Fibroblast of upper back skin (primary cell): ENCODE measurements at places on chromosomes 12 and 14.

GRCh38 chr12:92183575-92183974, 37.9 kb upstream of the BTG1 start:
- DNase-seq = no peak

DNA sequence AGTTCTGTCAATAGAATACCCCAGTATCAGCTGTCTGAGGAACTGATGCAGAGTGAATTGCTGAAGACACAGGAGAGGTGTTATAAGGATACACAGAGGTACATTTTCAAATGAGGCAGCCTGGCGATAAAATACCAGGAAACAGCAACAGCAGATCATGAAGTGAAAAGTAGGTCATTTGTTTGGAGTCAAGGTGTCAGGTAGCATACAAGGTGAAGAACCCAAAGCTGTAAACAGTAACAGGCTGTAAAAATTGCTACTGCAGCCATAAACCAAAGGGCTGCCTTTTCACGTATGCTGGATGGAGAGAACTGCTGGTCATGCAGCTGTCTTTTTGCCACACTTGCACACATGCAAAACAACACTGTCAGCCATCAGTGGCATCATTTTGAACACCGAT, 9.3 kb upstream of the TWF1 start:
- no peak for DNase-seq

DNA sequence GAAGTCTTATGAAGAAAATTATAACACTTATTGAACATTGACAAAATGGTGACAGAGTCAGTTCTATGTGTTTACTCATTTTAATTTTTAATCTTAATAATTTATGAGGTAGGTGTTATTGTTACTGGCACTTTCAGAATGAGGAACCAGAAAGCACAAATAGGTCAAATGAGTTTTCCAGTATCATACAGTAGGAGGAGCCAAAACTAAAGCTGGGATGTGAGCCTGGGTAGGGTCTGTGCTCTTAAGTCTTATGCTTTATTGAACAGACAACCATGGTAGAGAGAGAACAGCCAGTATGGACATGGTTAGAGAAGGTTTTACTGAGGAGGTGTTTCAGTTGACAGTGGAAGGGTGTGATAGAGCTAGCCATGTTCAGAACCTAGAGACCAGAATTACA, 775.7 kb downstream of the TMTC2 start:
- DNase-seq = no peak

DNA sequence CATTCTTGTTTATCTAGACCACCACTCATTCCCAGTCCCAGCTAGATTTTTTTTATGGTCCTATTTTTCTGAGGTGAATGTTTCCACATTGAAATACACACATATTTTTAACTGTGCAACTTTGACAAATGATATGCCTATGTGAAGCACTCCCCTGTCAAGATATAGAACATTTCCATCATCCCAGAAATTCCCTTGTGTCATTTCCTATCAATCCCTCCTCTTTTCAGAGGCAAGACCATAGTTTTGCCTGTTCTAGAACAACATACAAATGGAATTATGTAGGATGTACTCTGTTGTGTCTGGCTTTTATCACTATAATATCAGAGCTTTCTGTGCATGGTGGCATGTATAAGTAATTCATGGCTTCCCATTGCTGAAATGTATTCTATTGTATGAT, 32.7 kb downstream of the TMEM19 start:
- DNase-seq = no peak

- DNase-seq = no peak
These were observed 489.1 kb upstream of the SYT1 start for GRCh38 chr12:78375461-78375860.

DNA sequence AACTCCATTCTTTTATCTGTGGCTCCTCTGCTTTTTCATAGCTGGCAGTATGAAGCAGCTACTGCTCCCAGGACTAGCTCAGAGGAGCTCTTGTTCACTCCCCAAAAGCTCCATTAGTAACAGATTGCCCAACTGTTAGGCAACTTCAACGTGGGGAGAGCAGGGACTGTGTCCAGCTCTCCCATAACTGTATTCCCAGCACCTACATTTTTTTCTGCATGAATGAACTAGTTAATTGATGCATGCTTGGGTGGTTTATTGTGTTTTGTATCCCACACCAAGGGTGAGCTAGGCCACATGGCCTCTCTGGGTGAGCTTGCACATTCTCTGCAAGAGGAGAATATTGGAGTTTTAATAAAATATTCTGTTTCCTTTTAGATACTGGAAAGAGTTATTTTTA, 15.2 kb downstream of the STON2 start:
- DNase-seq = peak; percentile 33

- no peak for DNase-seq
These were observed 56.1 kb upstream of the TCL1A start for GRCh38 chr14:95769976-95770375.

GRCh38 chr14:74392616-74393570, 33.1 kb downstream of the SYNDIG1L start:
- no peak for DNase-seq

GRCh38 chr12:47023311-47023710, 56.1 kb upstream of the PCED1B start:
- no peak for DNase-seq

DNA sequence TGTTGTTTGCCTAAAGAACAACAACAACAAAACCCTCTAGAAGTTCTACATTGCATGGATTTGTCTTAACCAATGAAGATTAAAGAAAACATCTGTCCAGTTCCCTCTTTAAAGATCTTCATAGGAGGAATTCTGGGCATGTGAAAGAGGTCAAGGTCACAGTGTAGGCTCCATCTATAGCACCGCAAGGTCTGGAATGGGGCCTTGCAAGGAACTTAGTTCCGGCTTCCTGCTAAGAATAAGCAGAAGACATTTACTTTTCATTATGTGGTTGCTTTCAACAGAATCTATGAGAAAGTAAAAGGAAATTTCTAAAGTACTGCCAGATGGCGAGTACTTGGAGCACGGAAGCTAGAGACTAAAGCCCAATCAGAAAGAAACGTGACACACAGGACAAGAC, 57.2 kb upstream of the GNPNAT1 start:
- peak; percentile 56 for DNase-seq

GRCh38 chr14:93970965-93971634, 5.3 kb downstream of the ASB2 start:
- no peak for DNase-seq
